ENCODE measurements at places on chromosomes 4 and X.

DNA sequence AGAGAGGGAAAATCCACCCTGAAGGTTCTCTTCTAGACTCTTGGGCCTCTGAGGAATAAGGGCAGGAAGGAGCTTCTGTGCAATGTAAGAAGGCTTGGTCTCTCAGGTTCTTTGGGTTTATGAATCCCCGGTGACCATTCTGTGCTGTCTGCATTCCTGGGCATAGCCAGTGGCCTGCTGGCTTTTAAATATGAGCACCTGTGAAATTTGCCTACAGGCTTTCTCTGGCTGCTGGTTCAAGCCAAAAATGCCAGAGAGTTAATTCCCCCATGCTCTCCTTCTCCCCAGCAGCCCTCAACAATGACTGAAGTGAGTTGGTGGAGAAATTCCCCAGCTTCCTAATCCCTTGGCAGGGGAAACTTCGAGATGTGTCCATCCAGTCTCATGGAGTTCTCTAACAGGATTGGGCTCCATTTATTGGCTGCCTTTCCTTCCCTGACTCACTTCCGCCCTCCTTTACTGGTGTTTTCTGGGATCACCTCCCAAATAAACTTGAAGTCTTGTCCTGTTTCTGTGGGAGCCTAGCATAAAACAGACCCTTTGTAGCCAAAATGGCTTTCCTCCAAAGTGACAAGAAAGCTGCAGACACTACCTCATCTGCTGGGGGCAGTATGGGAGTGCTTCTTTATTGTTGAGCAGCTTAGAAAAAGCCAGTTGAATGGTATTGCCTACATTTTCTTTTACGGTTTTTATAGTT is 179.4 kb upstream of the CASK start:
- DNase-seq: no peak

- DNase-seq: no peak
Measured at GRCh38 chr4:182560358-182560757, 317.2 kb downstream of the TENM3 start.

- no peak for DNase-seq
Measured at GRCh38 chrX:9416562-9417348, 48.1 kb upstream of the TBL1X start.

GRCh38 chr4:2388429-2389182 is 29.8 kb downstream of the ZFYVE28 start:
- no peak for DNase-seq

GRCh38 chr4:3225071-3225850 is 23.7 kb upstream of the MSANTD1 start:
- no peak for DNase-seq

DNA sequence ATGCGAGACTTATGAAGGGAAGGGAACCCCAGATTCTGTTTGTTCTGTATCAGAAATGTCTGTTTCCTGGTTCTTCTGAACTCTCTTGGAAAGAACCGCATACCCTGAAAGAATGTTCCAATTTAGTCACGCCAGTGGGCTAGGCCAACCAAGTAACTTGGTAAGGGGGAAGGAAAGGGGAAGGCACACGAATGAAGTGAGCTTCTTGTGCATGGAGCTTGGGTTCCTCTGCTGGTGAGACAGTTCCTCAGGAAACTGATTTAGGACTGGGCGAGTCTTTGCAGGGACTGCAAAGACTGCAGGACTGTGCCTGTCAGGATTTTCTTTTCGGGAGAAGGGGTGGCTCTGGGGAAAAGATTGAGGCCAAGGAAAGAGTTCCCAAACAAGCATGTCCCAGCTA is 35.6 kb downstream of the FRMPD3 start:
- no peak for DNase-seq

DNA sequence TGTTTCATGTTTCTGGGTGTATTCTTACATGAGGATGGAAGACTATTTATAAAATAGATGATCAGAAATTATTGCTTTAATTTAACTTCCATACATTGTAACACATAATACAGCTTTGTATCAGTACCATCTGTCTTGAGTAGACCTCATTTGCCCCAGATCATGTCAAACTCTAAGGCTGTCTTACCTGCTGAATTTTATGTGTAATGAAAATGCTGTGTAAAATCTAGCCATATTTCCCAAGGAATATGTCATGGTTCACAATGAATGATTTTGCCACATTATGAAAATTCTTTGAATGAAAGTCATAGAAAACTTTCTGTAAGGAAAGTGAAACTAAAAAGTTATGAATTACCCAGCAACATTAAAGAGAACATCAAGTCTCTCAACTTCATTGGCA is 7.4 kb downstream of the BDH2 start:
- DNase-seq: no peak

- DNase-seq: no peak
Measured at GRCh38 chr4:120261117-120261516, 194.5 kb upstream of the MAD2L1 start.

DNA sequence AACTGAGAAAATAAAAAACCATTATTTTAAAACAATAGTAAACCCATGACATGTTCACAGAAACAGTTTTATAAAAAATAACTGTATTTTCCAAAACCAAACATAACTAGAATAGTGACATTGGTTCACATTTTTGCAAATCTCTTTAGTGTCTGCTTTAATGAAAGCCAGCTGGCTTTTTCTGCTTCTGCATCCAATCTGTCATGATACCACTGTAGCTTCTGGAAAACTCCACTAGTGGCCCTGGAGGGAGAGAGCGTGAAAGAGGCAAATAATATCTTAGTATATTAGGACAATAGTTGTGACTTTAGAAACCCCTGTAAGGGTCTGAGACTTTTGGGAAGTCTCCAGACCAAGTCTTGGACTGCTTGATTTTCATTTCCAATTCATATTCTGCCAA is 31.1 kb downstream of the FGFBP1 start:
- DNase-seq: no peak

DNA sequence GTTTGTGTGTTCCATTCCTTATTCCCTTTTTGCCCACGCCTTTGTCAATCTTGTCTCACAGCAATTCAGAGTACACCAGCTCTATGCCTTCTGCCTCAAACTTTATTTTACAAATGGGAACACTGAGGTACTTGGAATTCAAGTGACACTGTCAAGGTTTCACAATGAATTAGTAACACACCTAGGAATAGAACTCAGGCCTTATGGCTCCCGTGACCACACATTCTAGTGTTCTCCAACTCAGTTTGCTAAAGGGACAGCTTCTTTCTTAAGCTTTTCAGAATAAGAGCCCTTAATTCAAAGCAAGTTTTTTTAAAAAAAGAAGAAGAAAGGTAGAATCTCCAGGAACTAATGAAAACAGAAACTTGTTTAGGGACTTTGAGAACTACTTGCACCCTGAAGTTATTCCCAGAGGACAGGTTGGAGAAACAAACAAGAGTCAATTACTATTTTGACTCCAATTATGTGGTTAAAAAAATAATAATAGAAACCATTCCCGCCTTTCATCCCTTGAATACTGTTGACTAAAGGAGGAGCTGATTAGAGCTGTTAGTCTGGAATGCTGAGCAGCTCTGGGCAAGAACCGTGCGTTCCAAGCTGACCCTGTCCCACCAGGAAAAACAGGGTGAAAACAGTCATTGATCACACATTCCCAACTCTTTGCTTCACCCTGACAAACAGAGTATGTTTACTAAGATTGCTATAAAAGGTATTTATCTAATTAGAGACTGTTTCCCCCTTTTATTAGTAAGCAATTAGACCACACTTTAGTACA is 408.8 kb upstream of the CNKSR2 start:
- DNase-seq: no peak

GRCh38 chr4:74018116-74018515 is 19.6 kb upstream of the CXCL5 start:
- no peak for DNase-seq

GRCh38 chrX:44400588-44400987 is 57.1 kb upstream of the EFHC2 start:
- no peak for DNase-seq

GRCh38 chrX:137062915-137063617 is 29.3 kb upstream of the GPR101 start:
- DNase-seq: no peak

GRCh38 chr4:24322995-24323394 is 261.4 kb downstream of the DHX15 start:
- no peak for DNase-seq

- no peak for DNase-seq
Measured at GRCh38 chrX:2888309-2888708, 40.8 kb downstream of the ARSD start.

DNA sequence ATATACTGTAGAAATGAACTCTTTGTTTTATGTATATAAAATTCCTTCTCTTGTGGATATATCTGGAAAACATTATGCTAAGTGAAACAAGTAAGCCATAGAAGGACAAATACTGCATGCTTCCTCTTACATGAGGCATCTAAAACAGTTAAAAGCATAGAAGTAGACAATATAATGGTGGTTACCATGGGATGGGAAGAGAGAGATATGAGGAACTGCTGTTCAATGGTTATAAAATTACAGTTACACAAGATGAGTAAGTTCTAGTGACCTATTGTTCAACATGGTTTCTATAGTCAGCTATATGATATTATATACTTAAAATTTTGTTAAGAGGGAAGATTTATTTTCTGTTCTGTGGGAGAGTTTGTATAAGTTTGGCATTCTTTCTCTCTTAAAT is 43.4 kb downstream of the HTRA3 start:
- DNase-seq: no peak

- no peak for DNase-seq
Measured at GRCh38 chrX:105869701-105870100, 47.4 kb downstream of the NRK start.

DNA sequence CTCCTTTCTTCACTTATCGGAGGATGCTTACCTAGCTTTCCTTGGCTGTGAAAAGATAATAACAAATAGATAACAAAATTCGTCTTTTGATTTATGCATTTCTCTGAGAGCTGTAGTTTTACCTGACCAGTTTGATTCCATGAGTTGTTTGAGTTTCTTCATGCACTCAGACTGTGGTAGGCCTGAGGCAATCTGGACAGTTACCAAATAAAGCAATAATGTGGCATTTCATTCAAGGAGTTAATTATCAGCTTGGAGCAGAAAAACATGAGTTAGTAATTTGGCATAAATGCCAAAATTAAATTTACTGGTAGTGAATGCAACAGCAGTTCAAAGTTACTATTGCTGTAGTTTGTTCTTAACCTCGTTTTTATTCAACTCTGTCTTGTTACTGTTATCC is 53.5 kb downstream of the FABP2 start:
- no peak for DNase-seq
